ENCODE measurements at places on chromosomes 12 and 14.
A peak's percentile ranks its signal among the peaks of the same experiment; 100 is the strongest.

- no peak for DNase-seq
Measured at GRCh38 chr14:30779210-30779609, 95.1 kb upstream of the COCH start.

DNA sequence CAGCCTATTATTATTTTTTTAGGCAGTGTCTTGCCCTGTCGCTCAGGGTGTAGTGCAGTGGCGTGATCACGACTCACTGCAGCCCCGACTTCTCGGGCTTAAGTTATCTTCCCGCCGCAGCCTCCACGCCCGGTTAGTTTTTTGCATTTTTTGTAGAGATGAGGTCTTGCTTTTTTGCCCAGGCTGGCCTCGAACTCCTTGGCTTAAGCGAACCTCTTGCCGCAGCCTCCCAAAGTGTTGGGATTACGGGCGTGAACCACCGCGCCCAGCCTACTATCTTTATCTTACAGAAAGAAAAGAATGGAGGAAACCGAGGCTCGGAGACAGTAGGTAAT is 507 bp upstream of the PTPN11 start:
- peak; percentile 16 for DNase-seq

DNA sequence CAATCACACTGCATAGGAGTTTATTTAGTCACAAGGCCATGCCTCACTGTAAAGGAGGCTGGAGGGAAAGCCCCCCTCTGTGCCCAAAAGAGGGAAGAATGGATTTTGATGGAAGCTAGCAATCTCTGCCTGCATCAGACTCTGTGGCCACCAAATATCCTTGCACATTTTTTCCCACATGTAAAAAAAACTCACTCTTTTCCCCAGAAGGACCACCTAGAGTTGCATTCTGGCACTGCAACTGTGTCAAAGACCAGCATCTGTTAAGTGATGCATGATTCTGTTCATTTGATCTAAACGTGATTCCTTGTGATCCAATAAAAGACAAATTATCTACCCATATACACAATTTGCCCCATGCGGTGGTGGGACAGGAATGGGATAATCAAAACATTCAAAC is 8.0 kb downstream of the RHOJ start:
- DNase-seq, result no peak

DNA sequence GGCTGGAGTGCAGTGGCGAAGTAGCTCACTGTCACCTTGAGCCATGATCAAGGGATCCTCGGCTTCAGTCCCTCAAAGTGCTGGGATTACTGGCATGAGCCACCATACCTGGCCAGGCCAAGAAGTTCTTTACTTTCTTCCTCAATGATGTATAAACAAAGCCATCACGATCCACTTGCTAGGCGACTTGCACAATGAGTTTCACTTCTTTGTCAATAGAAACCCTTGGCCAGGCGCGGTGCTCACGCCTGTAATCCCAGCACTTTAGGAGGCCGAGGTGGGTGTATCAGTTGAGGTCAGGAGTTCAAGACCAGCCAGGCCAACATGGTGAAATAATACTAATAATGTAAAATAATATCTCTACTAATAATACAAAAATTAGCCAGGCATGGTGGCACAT is 14.4 kb upstream of the SPSB2 start:
- no peak for DNase-seq

DNA sequence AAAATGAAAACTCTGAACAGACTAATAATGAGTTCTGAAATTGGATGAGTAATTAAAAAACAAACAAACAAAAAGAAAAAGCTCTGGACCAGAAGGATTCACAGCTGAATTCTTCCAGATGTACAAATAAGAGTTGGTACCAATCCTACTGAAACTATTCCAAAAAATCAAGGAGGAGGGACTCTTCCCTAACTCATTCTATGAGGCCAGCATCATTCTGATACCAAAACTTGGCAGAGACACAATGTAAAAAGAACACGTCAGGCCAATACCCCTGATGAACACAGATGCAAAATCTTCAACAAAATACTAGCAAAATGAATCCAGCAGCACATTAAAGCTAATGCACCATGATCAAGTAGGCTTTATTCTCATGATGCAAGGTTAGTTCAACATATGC is 183.9 kb upstream of the CNOT2 start:
- DNase-seq, result no peak

GRCh38 chr14:61420326-61420725 is 98.9 kb downstream of the PRKCH start:
- no peak for DNase-seq

GRCh38 chr14:102668291-102668873 is 75.9 kb downstream of the RCOR1 start:
- DNase-seq, result no peak

GRCh38 chr14:67269298-67270060 is 28.2 kb downstream of the PALS1 start:
- no peak for DNase-seq

GRCh38 chr12:31773867-31774266 is 45.0 kb upstream of the AMN1 start:
- DNase-seq, result no peak

GRCh38 chr14:73700325-73700724 is 13.9 kb downstream of the PNMA1 start:
- no peak for DNase-seq

DNA sequence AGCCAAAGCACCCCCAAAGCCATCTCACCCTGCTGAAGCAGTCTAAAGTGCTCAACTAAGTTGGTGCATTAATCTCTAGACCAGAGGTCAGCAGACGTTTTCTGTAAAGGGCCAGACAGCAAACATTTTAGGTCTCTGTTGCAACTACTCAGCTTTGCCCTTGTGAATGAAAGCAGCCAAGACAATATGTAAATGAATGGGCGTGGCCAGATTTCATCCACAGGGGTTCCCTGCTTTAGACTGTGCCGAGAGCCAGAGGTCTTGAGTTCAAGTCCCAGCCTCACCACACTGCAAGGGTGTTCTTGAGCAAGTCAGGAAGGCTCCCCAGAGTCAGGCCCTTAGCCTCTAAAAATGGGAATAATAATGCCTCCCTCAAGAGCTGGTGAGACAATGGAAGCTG is 166.2 kb downstream of the CHST11 start:
- no peak for DNase-seq

GRCh38 chr12:32920506-32921085 is 24.0 kb upstream of the PKP2 start:
- DNase-seq, result no peak

- DNase-seq, result no peak
Measured at GRCh38 chr12:40028296-40028695, 77.6 kb downstream of the SLC2A13 start.

- DNase-seq, result no peak
Measured at GRCh38 chr12:67451206-67451605, 182.0 kb downstream of the CAND1 start.

GRCh38 chr12:95203487-95204030 is 13.7 kb downstream of the FGD6 start:
- DNase-seq, result no peak

DNA sequence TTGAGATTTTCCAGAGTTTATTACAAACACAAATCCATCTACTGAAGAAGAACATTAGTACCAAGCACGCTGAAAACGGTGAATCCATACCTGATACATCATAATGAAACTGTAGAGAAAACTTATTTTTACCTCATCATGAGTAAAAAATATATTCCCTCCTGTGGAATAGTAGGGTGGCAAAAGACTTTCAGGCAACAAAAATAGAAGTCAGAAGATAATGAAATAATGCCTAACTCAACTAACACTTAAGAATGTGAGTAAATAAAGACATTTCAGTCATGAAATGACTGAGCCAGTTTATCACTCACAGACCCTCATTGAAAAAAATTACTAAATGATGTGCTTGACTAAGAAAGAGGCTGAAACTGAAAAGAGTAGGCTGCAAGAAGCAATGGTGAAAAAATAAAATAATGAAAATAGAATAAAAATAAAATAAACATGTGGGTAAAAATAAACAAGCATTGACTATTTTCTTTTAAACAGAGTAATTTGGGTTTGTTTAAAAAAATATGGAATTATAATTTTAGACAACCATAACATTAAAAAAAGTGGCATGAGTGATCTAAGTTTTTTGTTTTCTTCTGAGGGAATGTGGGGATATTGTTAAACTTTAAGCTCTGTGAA is 148.6 kb downstream of the ASCL1 start:
- no peak for DNase-seq

DNA sequence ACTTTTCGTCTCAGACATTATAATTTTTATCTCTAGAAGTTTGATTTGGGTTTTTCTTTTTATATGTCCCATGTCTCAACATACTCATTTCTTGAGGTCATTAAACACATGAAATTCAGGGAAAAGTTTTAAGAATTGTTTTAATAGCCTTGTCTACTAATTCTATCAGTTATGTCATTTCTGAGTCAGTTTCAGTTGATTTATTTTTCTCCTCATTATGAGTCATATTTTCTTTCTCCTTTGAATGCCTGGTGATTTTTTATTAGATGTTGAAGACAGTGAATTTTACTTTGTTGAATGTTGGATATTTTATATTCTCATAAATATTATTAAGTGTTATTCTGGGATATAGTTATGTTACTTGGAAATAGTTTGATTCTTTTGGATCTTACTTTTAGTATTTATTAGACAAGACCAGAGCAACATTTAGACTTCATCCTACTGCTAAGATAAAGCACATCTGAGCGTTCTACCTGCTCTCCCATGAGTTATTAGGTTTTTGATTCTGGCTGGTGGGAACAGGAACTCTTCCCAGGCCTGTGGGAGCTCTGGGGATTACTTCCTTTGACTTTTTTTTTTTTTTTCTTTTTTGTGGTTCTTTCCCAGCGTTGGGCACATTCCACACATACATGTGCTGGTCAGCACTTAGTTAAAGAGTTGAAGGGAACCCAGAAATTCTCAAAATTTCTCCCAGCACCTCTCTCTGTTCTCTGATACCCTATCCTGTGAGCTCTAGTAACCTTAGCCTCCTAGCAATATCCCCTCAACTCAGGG is 1157.7 kb downstream of the BCL11B start:
- DNase-seq, result no peak

GRCh38 chr12:40104461-40105264 is 1.2 kb downstream of the SLC2A13 start:
- no peak for DNase-seq

- DNase-seq, result no peak
Measured at GRCh38 chr12:131096681-131097181, 143.0 kb downstream of the ADGRD1 start.

- DNase-seq, result no peak
Measured at GRCh38 chr12:5688226-5688625, 256.3 kb downstream of the NTF3 start.

- DNase-seq, result no peak
Measured at GRCh38 chr12:111775205-111776193, 8.8 kb downstream of the ALDH2 start.

- DNase-seq, result no peak
Measured at GRCh38 chr12:28611115-28611435, 420.8 kb downstream of the CCDC91 start.

GRCh38 chr12:132163041-132163910 is 19.0 kb downstream of the NOC4L start:
- no peak for DNase-seq

DNA sequence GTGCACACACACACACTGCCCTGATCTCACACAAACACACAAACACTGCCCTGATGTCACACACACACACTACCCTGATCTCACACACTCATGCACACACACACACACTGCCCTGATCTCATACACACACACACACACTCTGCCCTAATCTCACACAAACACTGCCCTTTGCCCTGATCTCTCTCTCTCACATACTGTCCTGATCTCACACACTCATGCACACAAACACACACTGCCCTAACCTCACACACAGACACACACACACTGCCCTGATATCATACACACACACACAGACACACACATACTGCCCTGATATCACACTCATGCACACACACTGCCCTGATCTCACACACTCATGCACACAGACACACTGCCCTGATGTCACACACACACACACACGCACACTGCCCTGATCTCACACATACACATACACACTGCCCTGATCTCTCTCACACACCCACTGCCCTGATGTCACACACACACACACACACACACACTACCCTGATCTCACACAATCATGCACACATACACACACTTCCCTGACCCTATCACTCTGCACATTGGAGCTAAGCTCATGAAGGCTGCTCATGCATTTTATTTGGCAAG is 97.6 kb upstream of the DIO3 start:
- no peak for DNase-seq

- DNase-seq, result no peak
Measured at GRCh38 chr14:99755629-99756603, 37.3 kb upstream of the EML1 start.

DNA sequence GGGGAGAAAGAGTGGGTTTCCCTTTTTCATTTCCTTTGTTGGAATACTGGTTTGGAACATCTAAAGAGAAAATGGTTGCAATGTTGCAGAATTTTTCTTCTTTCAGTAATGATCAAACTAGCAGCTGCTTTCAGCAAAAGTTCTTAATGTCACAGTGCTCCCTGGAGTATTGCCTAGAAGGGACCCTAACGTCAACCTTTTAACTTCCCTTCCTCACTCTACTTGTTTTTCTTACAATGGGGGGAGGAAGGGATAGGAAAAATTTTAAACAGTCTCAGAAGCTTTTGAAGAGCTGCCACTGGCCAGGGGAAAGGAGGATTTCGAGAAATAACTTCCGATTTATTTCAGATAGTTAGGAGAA is 521.8 kb downstream of the MED13L start:
- DNase-seq, result no peak

DNA sequence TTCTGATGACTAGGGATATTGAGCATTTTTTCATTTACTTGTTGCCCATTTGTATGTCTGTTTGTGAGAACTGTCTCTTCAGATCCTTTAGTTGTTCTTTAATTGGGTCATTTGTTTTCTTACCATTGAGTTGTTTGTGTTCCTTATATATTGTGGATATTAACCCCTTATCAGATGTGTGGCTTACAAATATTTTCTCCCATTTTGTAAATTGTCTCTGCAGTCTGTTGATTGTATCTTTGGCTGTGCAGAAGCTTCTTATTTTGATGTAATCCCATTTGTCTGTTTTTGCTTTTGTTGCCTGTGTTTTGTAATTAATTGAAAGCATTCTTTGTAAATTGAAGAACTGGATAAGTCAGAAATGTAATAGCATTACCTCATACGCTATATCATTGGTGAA is 459.1 kb upstream of the FOXG1 start:
- DNase-seq, result no peak

- no peak for DNase-seq
Measured at GRCh38 chr12:92505254-92506231, 197.2 kb upstream of the PLEKHG7 start.

DNA sequence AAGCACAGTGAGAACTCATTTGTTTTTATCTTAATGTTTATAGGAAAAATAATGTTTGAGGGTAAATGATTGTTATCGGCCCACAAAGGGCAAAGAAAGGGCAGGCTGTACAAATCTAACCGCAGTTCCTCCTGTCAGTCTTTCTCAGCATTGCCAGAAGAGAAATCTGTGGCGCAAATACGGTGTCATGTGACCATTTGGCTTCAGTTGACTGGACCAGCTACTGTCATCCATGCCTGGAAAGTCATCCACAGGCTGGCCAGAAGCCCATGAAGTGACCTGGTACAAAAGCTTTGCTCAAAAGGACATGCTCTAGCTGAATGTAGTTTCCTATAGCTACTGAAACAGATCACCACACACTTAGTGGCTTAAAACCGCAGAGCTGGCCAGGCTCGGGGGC is 43.6 kb downstream of the HCAR2 start:
- DNase-seq, result no peak
